Tibial nerve (tissue), 4 donors: ENCODE measurements at places on chromosomes 7 and 10. TPM values are rescaled to one million over a fixed set of nuclear protein-coding genes. Genes with fewer than 3 reads are reported as not detected.

Gene CALHM1
- total RNA-seq = not detected

Gene GOLGA7B
- total RNA-seq = 6.3 TPM

- no peaks in the 10 kb centered on the region for H3K27me3 ChIP-seq
- H3K4me3 ChIP-seq = no peak overlapping the region
- peaks cover 16% of the 10 kb centered on the region for H3K4me1 ChIP-seq
- no peak overlapping the region for H3K27ac ChIP-seq
- H3K36me3 ChIP-seq = peaks cover 24% of the 10 kb centered on the region
These were observed 42.3 kb downstream of the FBH1 start for GRCh38 chr10:5932345-5932744.

DNA sequence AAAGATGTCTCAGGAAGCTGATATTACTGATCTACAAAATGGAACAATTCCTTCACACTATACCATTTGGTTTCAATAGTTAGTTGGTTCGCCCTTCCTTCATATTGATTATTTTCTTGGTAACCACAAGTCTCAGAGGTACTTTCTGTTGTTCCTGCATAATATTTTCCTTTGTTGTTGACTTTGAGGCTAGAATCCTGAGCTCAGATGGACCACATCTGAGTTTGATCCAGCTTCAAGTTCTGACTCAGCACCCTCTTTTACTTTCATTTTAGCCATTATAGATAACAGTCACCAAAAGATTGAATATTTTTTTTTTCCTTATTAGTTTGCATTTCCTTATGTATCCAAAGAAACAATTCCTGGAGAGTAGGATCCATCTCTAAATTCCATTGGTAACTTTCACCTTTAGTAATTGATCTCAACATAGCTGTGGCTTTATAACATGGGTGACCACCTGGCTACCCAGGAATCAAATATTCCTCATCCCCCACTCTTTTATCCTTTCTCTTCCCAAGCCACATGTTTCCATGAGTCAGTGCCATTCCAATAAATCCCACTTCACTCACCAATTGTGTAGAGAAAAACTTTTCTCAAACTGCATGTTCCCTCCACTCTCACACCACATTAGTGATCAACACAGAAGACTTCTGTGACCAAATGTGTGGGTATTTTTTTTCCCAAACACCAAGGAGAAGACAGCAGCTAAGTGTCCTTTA is 9.7 kb upstream of the ABCA13 start:
- H3K36me3 ChIP-seq = no peaks in the 10 kb centered on the region
- H3K4me3 ChIP-seq = no peak overlapping the region
- no peaks in the 10 kb centered on the region for H3K27me3 ChIP-seq
- DNase-seq = no peak
